Myocyte (in vitro differentiated cells): ENCODE measurements at places on chromosomes 6 and 20. TPM values are rescaled to one million over a fixed set of nuclear protein-coding genes. Genes with fewer than 3 reads are reported as not detected.

DNA sequence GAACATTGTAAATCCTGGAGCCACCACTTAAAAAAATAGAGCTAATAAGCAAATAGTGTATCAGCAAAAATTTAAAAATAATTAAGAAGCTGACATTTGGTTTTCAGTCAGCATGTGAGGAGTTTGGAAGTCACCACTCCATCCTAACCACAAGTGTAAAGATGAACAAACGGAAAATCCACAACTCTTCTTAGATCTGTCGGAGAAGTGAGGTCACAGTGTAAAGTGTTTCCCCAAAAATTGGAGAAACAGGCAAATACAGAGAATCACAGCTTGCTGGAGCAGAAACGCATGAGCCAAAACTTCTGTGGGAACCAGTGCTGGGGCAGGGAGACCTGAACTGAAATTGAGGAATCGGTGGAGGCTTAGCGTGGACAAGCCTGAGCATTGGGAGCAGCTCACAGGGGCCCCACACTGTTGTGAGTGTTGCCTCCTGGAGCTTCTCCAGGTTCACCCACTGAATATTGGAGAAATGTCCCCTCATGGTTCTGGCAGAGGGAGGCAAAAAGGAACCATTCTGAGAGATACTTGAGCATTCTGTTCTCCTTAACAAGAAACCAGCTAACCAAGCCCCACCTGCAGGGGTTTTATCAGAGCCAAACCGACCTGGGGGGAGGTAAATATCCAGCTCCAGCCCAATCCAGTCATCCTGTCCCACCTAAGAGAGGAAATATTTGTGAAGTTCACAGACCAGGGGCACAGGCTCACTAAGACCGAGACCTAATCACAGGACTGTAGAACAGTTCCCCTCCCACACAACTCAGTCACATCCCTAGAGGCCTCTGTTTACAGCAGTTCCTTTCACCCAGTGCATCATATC is 192.0 kb downstream of the ERMARD start:
- DNase-seq = no peak

- no peak for DNase-seq
Measured at GRCh38 chr6:44554194-44554593, 166.7 kb downstream of the CDC5L start.

- peak; percentile 65 for DNase-seq
Measured at GRCh38 chr20:53847139-53847836, 223.1 kb downstream of the BCAS1 start.

Gene STMND1
- total RNA-seq = not detected in 2 replicates

Gene DCDC2
- 0.08 and 0.21 TPM in 2 replicates for total RNA-seq

Gene BIRC7
- not detected in 2 replicates for total RNA-seq
